ENCODE measurements at places on chromosomes 6 and 20.

DNA sequence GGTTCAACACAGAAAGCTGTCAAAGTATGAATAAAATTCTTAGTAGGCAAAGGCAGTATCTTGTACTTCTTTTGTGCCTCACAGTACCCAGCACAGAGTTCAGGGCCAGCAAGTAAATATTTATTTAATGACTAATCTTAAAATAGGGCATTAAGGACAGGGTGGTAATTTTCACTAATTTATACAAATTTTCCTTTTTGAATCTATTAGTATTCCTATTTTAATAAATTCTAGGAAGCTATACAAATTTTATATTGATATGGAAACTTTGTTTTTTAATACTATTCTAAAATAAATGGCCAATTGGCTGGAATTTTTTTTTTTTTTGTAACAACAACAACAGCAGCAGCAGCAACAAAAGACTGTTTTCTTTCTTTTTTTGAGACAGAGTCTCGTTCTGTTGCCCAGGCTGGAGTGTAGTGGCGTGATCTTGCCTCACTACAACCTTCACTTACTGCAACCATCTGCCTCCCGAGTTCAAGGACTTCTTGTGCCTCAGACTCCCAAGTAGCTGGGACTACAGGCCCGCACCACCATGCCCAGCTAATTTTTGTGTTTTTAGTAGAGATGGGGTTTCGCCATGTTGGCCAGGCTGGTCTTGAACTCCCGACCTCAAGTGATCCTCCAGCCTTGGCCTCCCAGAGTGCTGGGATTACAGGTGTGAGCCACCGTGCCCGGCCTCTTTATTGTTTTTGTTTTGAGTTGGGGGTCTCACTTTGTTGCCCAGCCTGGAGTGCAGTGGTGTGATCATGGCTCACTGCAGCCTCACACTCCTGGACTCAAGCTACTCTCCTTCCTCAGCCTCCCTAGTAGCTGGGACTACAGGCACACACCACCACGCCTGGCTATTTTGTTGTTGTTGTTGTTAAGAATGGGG lies 85.2 kb downstream of the FKBP5 start:
- no peak for DNase-seq

GRCh38 chr6:67121115-67121514 lies 1414.1 kb upstream of the EYS start:
- no peak for DNase-seq

- no peak for DNase-seq
Measured at GRCh38 chr6:12355354-12355753, 65.2 kb downstream of the EDN1 start.

GRCh38 chr6:169921853-169922824 lies 170.7 kb downstream of the ERMARD start:
- DNase-seq: no peak

GRCh38 chr6:6008648-6009421 lies 2.1 kb upstream of the NRN1 start:
- DNase-seq: peak; percentile 99

DNA sequence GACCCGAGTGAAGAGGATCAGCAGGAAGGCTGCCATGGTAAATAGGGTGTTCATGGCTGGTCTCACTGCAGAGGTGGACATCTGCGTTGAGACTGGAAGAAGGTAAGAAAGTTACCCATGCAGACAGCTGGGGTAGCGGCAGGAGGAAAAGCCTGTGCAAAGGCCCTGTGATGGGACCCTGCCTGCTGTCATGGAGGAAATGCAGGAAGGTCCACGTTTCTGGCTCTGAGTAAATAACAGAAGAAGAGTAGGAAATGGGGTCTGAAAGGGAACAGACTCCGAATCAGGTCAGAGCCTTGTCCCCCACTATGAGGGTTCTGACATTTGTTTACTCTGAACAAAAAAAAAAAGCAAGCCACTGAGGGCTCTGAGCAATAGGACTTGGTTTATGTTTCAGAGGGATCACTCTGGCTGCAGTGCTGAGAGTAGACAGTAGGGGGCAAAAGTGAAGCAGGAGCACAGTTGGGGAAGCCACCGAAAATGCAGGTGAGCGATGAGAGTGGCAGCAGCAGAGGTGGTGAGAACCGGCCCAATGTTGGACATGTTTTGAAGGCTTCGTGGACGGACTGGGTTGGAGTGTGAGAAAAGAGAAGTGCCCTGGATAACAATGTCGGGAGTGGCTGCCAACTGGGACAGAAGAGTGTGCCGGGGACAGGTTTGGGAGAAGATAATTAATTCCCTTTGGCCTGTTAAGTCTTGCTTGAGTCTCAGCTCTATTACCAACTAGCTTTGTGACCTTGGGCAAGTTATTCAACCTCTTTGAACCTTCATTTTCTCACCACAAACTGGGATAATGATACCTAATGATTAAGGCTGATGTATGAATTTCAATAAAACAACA lies 57.9 kb upstream of the MAP7 start:
- peak; percentile 77 for DNase-seq

GRCh38 chr20:41131594-41132387 lies 5.6 kb upstream of the PLCG1 start:
- DNase-seq: no peak

DNA sequence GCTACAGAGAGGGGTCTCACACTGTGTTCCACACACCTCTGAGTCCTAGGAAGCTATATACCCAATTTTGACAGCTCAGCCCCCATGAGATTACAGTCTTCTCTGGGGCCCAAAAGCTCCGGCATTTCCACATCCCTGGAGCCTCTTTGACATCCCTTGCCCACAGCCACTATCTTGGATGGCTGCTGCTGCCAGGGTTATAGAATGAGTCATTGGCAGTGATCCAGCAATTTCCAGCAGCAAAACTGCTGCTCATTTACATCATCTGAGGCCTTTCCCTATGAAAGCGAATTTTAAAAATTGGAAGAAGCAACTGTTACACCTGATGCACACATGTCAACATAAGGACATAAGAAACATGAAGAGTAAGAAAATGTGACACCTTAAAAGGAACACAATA lies 590.7 kb downstream of the MEI4 start:
- no peak for DNase-seq

DNA sequence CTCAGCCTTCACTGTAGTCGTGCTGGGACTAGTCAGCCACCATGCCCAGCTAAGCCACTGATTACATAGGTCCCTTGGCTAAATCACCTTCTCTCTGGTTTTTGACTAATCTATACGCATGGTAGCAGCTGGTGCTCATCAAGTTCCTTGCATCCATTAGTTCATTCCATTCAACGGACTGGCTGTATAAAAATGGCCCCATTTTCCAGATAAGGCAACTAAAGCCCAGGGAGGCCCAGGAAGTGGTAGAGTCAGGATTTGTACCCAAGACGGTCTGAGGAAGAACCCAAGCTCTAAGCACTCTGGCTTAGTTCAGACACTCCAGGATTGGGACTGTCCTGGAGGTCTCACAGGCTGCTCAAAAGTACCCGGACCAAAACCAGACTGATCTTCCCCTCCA lies 4.9 kb downstream of the E2F1 start:
- no peak for DNase-seq

DNA sequence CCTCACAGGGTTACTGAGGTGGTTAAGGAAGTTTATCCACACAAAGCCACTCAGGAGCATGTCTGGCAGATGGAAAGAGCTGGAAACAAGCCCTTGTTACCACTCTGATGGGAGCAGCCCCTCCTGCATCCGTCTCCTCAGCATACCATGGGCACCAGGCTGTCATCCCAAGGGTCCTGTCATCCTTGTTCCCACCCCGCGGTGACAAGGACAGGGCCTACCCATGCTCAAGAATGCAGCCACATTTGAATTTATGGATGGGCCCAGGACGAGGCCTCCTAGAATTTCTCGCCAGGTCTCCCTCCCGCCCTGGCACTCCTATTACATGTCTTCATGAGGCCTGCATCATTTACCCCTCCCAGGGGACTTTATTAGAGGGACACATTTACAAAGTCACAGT lies 60.0 kb downstream of the NPEPL1 start:
- no peak for DNase-seq

DNA sequence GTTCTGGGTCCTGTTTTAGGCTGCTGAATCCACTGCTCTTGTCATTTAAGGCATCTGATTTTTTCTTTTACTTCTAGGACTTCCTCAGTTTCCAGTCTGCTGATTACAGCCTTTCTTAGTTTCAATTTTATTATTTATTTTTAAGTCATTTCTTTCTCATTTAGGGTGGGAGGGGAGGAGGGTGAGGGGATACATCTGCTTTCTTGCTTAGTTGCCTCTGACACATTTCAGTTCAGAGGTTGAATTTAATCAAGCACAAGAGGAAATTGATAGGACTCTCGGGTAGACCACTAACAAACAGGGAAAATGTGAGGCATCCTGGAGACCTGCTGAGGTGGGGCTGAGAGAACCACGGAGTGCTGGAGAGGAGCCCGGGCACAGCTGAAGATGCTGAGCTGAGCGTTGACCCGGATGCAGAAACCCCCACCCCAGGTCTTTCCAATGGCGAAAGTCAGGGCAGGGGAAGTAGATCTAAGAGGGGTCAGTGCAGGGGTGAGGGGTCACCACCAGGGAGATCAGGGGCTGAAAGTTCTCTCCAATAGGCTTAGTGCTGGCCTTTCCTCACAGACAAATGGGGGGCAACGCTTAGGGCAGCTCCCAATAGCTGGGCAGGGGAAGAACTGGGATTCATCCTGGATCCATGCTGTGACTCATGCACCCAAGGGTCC lies 7.6 kb upstream of the TREML2 start:
- DNase-seq: no peak

- no peak for DNase-seq
Measured at GRCh38 chr6:48535582-48536009, 424.6 kb upstream of the PTCHD4 start.

DNA sequence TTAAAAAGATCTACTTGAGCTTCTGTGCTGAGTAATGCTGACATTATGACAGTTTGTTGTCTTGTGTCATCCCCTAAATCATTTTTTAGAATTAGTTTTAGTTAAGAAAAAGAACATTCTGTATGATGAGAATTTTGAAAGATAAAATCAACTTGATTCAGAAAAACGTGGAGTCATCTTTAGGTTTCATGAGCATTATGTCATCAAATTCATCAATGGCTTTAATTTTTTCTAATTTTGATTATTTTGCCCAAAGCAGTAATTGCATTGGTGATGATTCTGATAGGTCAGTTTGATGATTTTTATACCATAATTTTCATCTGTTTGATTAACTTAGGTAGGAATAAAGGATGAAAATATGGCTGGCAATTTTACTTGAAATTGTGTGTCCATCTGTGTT lies 26.6 kb upstream of the ADGRF4 start:
- DNase-seq: no peak

GRCh38 chr6:169899481-169900145 lies 148.2 kb downstream of the ERMARD start:
- DNase-seq: no peak

DNA sequence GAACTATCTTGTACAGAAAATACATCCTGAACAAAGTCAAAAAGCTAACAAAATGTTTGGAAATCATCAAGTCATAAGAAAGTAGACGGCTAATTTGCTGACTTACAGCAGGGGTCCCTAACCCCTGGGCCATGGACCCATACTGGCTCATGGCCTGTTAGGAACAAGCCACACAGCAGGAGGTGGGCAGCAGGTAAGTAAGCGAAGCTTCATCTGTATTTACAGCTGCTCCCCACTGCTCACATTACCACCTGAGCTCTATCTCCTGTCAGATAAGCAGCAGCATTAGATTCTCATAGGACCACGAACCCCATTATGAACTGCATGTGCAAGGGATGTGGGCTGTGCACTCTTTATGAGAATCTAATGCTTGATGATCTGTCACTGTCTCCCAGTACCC lies 115.5 kb downstream of the CDK19 start:
- no peak for DNase-seq

- no peak for DNase-seq
Measured at GRCh38 chr6:107621229-107621937, 131.5 kb downstream of the SOBP start.

DNA sequence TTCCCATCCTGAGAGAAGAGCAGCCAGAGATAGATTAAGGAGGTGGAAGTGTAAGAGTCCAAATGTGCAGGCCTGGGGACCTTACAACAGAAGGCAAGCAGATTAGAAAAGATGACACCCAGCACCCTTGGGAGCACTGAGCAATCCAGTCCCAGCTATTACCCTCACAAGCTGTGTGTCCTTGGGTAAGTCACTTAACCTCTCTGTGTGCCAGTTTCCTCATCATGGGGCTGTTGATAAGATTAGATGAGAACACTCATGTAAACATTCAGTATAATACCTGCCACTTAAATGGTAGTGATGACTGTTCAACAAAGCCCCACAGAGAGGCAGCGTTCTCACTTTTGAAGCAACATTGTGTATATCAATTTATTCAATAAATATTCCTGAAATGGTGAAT lies 114.8 kb upstream of the CST7 start:
- DNase-seq: no peak

- DNase-seq: no peak
Measured at GRCh38 chr6:45432977-45433376, 55.2 kb upstream of the SUPT3H start.

GRCh38 chr6:13915561-13916229 lies 9.1 kb upstream of the RNF182 start:
- DNase-seq: peak; percentile 38

DNA sequence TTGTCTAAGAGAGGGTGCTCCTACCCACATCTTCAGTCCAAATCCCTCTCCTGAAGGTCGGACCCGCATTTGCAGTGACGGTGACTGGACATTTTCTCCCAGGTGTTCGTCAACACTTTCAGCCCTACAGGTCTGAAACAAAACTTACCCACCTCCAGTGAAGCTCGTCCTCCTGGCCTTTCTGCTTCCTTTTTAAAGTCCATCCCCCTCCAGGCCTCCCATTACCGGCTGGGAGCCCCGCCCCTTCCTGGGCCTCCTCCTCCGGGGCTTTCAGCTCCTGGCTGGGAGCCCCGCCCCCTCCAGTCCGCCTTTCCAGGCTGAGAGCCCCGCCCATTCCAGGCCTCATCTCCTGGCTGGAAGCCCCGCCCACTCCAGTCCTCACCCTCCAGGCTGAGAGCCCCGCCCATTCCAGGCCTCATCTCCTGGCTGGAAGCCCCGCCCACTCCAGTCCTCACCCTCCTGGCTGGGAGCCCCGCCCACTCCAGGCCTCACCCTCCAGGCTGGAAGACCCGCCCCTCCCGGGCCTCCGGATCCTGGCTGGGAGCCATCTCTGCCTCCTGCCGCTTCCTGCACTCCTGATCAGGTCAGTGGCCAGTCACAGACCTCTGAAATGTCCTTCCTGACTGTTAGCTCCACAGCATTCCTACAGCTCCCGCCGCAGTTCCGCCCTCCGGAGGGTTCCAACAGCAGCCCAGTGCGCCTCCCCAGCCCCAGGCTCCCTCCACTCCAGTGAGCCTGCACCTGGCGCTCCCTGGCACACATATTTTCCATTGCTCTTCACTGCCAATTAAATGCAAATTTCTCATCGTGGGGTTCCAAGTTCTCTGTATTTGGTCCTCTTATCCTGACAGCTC lies 98.5 kb downstream of the LY86 start:
- DNase-seq: peak; percentile 99

DNA sequence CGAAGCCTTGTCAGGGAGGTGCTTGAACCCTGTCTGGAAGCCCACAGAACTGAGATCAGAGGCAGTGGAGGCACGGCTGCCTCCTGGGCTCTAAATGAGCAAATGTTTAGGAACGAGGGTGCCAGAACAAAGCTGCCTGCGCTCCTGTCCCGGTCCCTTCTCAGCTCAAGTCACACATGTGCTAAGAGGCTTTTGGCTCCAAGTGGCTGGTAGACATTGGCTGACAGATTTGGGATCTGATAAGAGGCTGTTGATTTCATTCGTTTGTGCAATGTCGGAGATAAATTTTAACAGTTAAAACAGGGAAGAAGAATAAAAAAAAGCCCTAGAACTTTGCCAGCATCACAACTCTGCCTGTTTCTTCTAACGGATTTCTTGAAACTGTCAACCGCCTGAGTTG lies 191.8 kb downstream of the NRN1 start:
- no peak for DNase-seq

- no peak for DNase-seq
Measured at GRCh38 chr6:156438350-156438923, 338.7 kb upstream of the ARID1B start.
